ENCODE measurements at places on chromosomes 11 and 22. TPM values are rescaled to one million over a fixed set of nuclear protein-coding genes. Genes with fewer than 3 reads are reported as not detected.
A peak's percentile ranks its signal among the peaks of the same experiment; 100 is the strongest.

The C22orf31 gene
- total RNA-seq = not detected

The DNAJB7 gene
- total RNA-seq = 0.47 TPM

The PKDREJ gene
- 0.42 TPM for total RNA-seq

The GLB1L2 gene
- 28.6 TPM for total RNA-seq

- no peak for DNase-seq
These were observed 94.9 kb downstream of the ZBTB16 start for GRCh38 chr11:114154271-114155047.

- DNase-seq = peak; percentile 68
These were observed 6.0 kb upstream of the CDKN1C start for GRCh38 chr11:2891326-2892214.

GRCh38 chr11:72475381-72475780 lies 41.0 kb upstream of the CLPB start:
- DNase-seq = no peak

DNA sequence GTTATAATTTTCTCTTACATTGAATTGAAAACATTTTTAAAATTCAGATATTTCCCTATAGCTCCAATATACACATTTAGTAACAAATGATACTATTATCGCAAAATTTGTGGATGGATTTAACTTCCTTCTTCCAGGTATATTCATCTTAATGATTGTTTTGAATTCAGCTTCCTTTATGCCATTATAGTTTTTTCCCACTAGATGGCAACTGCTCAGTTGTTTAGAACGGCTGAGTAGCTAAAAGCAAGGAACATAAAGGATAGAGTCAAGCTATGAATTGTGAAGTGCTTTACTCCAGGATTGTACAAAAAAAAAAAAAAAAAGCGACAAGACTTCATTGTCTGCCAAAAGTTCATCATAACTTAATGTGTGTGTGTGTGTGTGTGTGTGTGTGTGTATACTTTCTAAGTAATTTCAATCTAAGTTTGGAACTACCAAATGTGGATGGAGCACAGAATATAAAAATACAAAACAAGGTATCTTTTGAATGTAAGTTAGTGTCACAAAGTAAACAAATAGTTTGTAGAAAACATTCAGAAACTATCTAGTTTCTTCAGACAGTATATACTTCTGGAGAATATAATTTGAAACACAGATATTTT lies 846.4 kb downstream of the DLG2 start:
- DNase-seq = no peak

Data from left colon (tissue), 2 donors.